Osteoblast (primary cell): ENCODE measurements at places on chromosomes 4 and X. TPM values are rescaled to one million over a fixed set of nuclear protein-coding genes. Genes with fewer than 3 reads are reported as not detected.
A peak's percentile ranks its signal among the peaks of the same experiment; 100 is the strongest.

CENPE gene
- total RNA-seq, result 4.1 and 13.0 TPM in 2 replicates

PPP2R2C gene
- under 0.01 TPM in 1 of 2 replicates, not detected in the other for total RNA-seq

SPANXA1 gene
- 0.29 TPM in 1 of 2 replicates, not detected in the other for total RNA-seq

CACNA1F gene
- not detected in 2 replicates for total RNA-seq

RHOXF1 gene
- total RNA-seq, result not detected in 2 replicates

ASB12 gene
- 0.29 TPM in 1 of 2 replicates, not detected in the other for total RNA-seq

CABS1 gene
- total RNA-seq, result not detected in 2 replicates

RBMXL3 gene
- not detected in 2 replicates for total RNA-seq

FAAH2 gene
- total RNA-seq, result under 0.01 TPM in 1 of 2 replicates, not detected in the other

DNA sequence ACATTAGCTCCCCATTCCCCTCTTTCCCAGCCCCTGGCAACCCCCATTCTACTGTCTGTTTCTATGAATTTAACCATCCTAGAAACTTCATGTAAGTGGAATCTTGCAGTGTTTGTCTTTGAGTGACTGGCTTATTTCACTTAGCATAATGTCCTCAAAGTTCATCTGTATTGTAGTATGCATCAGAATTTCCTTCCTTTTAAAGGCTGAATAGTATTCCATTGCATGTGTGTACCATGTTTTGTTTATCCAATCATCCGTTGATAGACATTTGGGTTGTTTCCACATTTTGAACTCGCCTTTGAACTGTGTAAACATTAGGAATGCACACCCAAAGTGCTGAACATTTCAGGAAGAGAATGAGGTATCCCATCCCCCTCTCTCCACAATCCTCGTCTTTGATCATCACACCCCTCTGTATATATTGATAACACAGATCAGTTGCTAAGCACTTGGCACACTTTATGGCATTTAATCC is 56.4 kb upstream of the PLAC1 start:
- DNase-seq, result no peak

- peak; percentile 98 for DNase-seq
Measured at GRCh38 chr4:1720163-1720983, 750 bp downstream of the TMEM129 start.

GRCh38 chr4:7360806-7361205 is 73.9 kb downstream of the PSAPL1 start:
- no peak for DNase-seq

- peak; percentile 85 for DNase-seq
Measured at GRCh38 chr4:40621592-40622512, 7.8 kb downstream of the RBM47 start.

- DNase-seq, result no peak
Measured at GRCh38 chr4:38154681-38155588, 194.7 kb downstream of the PTTG2 start.

DNA sequence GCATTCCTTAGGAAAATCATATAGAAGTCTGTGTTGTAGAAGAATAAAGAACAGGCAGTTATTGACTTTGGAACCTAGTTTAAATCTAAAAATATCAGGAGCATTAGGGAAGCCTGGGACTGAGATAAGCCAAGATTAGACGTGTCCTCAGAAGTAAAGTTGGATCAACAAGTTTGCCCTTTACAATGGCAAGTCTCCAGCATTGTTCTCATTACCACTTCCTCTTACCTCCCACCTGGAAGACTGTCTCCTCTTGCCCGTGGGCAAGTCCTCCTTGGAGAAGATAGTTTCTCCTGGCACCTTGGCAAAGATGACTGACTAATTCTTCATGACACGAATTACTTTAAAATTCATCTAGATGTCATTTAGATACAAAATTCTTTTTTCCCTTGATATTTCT is 37.8 kb downstream of the CNKSR2 start:
- no peak for DNase-seq

DNA sequence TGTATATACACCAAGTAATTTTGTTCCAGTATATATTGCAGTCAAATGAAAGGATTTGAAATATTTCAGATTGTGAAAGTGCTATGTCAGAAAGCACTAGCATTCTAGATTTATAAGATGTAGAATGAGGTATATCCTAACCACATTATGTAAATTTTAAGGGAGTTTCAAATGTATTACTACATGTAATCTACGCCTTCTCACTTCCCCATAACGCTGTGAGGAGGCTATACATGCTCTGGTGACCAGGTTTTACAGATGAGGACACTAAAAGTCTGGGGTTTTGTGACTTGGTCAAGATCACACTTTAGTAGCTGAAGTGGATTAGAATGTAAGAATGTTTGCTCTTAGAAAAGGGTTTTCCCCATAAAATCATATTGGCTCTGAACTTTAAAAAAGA is 8.1 kb downstream of the ENPEP start:
- no peak for DNase-seq

GRCh38 chr4:81039351-81039972 is 9.0 kb downstream of the BMP3 start:
- no peak for DNase-seq

GRCh38 chr4:175109933-175110332 is 191.8 kb downstream of the ADAM29 start:
- DNase-seq, result no peak
